ENCODE measurements at places on chromosomes 12 and 14.

GRCh38 chr14:35532783-35533356, 1.1 kb upstream of the INSM2 start:
- no peak for DNase-seq

GRCh38 chr12:56129206-56129941, 1.3 kb downstream of the ESYT1 start:
- DNase-seq = no peak

- no peak for DNase-seq
These were observed 94.0 kb upstream of the RMST start for GRCh38 chr12:97368462-97369163.

GRCh38 chr12:18383203-18383602, 121.9 kb downstream of the PIK3C2G start:
- no peak for DNase-seq

DNA sequence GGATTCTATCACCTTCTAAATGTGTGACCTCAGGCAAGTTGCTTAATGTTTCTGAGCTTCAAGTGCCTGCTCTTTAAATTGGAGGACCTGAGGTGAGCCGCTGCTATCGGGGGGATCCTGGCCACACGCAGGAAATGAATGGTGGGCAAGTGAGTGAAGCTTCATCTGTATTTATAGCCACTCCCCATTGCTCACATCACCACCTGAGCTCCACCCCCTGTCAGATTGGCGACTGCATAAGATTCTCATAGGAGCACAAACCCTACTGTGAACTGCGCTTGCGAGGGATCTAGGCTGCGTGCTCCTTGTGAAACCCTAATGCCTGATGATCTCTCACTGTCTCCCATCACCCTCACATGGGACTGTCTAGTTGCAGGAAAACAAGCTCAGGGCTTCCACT, 158.6 kb upstream of the CCND2 start:
- DNase-seq = no peak

DNA sequence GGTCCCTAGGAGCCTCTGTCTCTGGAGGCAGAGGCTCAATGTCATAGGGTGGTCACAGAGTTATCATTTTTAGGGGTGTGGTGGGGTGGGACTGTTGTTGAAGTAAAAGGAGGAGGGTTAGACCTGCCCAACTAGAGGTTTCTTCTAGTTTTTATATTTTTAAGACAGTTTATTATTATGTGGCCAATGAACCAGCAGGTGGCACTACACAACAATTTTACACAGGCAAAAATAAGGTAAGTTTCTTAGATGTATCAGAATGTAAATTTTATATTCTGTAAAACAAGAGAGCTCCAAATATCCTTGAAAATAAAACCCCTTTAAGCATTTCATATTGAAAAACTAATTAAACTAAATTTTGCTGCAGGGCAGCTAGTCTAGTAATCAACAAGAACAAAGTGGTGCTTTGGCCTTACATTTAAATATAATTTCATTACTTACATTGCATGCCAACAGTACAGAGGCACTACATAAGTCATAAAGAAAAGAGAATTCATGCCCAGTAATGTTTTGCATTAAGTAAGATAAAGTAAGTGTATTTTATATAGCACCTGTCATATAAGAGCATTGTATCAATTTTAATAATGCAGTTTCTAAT, 22.2 kb upstream of the OVCH1 start:
- DNase-seq = no peak

All from NCI-H1417 treated with DMSO at 0.1 percent for 48 hours (cell line).